Body of pancreas (tissue), 4 donors: ENCODE measurements at places on chromosomes 6 and 20. TPM values are rescaled to one million over a fixed set of nuclear protein-coding genes. Genes with fewer than 3 reads are reported as not detected.

DNA sequence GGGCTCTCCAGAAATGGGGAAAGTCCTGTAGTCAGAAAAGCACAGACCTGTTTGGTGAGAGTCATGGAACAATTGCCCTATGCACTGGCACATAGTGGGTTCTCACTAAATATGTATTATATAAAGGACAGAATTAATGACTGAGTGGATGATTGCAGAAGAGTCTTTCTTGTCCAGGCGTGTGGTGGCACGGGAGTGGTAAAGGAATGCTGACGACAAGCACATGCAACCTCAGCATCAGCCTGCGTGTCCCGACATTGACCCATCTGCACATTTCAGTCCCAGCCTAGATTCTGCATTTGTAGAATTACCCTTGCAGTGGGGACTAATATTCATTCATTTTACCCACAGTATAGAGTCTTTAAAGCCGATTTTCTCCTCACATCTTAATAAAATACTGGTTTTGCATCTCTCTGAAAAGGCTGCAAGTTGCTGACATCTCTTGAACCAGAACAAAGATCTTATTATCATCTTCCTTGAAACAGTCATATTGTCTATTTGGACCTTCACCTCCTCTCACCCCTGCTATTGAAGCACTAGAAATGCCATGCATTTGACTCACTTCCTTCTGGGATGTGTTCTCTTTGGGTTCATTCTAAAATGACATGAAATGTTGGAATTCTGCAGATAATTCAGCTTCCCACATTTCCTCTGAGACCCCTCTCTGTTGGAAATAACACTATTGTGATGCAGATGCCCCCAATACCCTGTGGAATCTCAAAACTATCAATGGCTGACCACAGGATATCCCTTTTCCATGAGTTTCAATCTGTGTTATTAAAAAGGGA, 883.6 kb upstream of the FLRT3 start:
- no peak overlapping the region for H3K27ac ChIP-seq
- H3K27me3 ChIP-seq, result no peaks in the 10 kb centered on the region
- H3K4me1 ChIP-seq, result no peaks in the 10 kb centered on the region
- no peaks in the 10 kb centered on the region for H3K36me3 ChIP-seq

GRCh38 chr20:41570557-41570956, 47.6 kb downstream of the CHD6 start:
- no peaks in the 10 kb centered on the region for H3K36me3 ChIP-seq
- peaks cover 19% of the 10 kb centered on the region for H3K4me1 ChIP-seq
- no peaks in the 10 kb centered on the region for H3K27me3 ChIP-seq
- no peak overlapping the region for H3K4me3 ChIP-seq
- no peak for DNase-seq

DNA sequence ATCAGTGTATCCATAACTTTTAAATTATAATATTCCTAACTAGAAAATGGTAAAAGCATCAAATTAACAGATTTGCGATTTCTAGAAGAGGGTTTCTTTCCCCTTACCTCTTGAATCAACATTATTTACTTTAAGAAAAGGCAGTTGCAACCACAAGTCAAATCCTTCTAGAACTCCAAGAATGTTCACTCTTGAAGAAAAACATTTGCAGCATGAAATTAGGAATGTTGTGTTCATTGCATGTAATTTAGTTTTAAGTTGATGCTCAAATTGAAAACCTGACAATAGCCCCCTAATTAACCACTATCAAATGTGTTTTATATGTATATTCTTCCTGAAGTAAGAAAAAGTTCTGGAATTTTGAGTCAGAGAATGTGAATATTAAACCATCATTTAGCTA, 2.3 kb upstream of the REV3L start:
- no peaks in the 10 kb centered on the region for H3K36me3 ChIP-seq
- no peak for DNase-seq
- no peaks in the 10 kb centered on the region for H3K27me3 ChIP-seq
- H3K4me3 ChIP-seq, result no peak overlapping the region

Gene HDGFL1
- total RNA-seq, result not detected

Gene EPB41L1
- 22.8 TPM for total RNA-seq
